ENCODE measurements at places on chromosomes 2 and 18.
A peak's percentile ranks its signal among the peaks of the same experiment; 100 is the strongest.

DNA sequence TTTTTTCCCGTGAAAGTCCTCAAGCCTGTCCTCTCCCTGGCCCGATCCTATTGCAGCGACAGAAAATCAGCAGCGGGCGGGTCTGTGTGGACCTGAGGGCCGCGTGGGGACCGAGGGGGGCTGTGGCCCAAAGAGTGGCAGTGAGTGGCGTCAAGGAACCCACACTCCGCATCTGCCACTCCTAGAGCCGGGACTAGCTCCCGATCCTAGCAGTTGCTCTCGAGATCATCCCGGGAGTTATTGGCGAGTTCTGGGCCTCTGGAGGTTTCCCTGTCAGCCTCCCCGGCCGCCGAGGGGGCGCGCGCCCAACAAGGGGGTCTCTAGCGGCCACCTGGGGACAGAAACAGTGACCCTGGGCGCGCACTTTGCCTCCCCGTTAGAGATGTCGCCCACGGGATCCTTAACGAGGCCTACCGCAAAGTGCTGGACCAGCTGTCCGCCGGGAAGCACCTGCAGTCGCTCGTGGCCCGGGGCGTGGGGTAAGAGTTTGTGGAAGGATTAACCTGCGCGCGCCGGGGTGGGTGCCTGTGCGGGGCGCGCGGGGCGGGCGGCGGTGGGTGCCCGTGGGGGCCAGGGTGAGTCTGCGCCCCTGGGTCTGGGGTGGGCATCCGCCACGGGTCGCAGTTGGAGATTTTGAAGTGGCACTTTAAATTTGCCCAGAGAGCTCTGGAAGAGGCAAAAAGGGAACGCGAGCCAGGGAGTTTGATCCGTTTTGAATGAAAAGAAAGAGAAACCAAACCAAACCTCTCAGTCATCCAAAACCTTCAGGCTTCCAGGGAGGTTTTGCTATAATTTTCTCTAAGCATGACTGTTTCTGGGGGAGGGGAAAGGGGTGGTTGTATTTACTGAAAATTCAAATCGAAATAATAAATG lies 3.5 kb downstream of the ADCYAP1 start:
- no peak for DNase-seq

GRCh38 chr2:118309946-118310680 lies 221.8 kb downstream of the INSIG2 start:
- peak; percentile 10 for DNase-seq

GRCh38 chr2:218880102-218880858 lies at the start of gene WNT10A:
Gene WNT10A, plus strand, starts transcription at chr2:218880852. Its CDS starts 144 bp downstream, at chr2:218880996.
- no peak for DNase-seq

- no peak for DNase-seq
These were observed 45.2 kb upstream of the SCG2 start for GRCh38 chr2:223647258-223647952.

DNA sequence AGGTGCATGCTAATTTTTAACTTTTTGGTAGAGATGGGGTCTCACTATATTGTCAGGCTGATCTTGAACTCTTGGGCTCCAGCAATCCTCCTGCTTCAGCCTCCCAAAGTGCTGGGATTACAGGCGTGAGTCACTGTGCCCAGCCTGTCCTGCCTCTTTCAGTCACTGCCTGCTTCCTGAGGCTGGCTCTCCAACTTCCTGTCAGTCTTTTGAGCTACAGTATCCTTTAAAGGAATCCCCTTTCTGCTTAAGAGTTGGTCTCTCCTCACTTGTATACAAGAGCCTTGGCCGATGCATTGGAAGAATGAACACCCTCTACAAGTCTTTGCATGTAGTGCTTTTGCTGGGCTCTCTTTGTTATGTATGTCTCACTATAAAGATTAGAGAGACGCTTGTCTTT lies 88.4 kb upstream of the SMAD2 start:
- no peak for DNase-seq

DNA sequence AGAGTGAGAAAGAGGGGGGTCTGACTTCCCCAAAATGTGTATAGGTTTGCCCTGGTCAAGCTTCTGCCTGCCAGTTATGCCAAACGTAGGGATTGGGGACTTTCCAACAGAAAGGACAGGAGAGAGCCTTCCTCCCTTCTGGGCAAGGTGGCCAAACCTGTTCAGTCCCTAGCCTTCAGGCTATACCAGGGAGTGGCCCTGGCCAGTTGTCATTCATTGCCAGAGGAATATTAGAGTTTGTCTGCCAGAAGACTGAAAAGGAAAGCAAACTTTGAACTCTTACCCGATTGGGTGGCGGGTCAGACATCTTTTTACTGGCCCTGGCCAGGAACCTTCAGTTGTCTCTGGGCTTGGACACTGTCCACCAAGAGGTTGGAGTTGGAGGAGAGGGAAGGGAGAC lies 22.1 kb downstream of the RAB3GAP1 start:
- no peak for DNase-seq

DNA sequence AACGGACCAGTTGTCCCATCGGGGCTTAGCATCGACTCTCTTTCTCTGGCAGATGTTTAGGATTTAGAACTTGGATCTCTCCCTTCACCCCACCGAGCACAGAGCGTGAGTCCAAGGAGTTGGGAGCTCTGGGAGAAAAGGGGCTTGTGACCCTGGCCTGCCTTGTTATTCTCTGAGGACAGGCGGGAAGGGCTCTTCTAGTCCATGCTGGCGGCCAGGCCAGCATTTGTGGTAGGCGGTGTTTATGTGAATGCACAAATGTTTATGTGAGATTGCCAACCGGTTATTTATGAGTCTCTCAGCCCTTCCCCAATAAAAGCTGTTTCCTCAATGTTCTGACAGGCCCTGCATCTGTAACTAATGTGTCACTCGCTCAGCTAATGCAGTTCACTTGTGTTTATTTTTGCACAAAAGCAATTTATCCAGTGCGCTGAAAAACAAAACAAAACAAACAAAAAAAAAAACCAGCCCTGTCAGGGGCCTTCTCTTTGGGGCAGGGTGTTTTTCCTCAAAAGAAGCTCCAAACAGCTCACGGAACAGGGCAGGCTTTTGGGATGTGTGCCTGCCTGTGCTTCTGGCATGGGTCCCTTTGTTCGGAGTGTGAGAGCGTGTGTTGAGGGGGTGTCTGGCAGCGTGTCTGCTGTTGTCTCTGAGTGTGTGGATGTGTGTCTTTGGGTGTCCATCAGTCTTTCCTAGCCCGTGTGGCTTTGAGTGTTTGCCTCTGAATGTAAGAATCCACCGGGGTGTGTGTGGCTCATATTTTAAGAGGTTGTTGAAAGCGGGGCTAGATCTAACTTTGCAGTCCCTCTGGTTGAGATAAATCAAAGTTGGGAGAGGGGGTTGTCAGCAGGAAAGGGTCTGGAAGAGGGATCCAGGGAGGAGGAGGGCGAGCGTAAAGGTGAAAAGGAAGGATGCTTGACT lies 52.8 kb upstream of the HAAO start:
- no peak for DNase-seq

- no peak for DNase-seq
These were observed 42.6 kb downstream of the CMPK2 start for GRCh38 chr2:6823111-6823510.

GRCh38 chr2:236548179-236548921 lies 21.3 kb upstream of the ACKR3 start:
- no peak for DNase-seq

DNA sequence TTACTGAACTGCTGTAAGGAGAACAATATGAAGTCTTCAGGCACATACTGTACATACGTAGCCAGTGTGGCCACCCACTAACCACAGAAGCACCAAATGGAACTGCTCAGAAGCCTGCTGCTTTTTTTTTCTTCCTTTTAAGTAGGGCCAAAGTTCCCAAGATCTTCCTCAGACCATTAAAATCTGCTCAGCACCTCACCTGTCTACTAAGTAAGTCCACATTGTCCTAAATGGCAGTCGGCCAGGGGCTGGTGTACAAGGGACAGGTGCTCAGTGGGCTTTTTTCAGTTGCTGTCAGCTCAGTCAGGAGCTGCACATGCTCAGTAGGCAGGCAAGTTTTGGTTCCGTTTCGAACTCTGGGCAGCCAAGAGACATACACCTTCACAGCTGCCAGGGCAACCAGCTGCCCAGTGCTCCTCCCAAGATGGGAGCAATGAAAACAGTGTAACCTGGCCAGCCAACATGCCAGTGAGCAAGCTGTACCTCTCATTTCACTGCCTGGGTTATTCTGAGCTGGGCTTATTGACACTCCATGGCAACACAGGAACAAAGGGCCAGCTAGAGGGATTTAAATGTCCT lies 86.1 kb downstream of the ACVR1 start:
- no peak for DNase-seq

DNA sequence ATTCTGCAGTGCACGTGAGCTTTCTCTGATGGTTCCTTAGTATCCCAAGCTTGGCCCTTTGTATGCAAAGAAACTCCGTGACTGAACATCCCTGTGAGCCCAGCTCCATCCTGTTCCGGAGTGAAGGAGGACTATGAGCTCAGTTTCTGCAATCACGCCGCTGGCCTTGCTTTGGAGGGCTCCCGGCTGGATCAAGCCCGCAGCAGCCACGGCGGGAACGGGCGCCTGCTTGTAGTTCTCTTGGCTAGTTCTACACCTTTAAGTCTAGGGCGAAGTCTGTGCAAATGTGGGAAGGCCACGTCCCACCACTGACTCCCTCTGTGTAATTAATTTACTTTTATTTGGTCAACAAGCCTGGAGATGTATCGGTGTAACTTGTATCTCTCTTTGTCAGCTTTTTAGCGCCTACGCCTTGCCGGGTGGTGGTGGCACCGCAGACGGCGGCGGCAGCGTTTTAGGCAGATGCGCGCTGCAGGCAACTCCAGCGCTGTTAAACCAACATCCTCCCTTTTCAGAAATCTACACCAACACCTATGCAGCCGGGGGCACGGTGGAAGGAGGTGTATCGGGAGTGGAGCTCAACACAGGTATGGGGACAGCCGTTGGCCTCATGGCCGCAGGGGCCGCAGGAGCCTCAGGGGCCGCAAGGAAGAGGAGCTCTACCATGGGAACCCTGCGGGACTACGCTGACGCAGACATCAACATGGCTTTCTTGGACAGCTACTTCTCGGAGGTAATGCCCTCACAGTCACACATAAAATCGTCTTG lies 34.3 kb downstream of the DSG4 start:
- DNase-seq = no peak

- no peak for DNase-seq
These were observed 62.1 kb upstream of the ACKR3 start for GRCh38 chr2:236507393-236508085.

- no peak for DNase-seq
These were observed 9.1 kb downstream of the PCARE start for GRCh38 chr2:29065068-29065811.

- DNase-seq = no peak
These were observed 12.3 kb downstream of the EN1 start for GRCh38 chr2:118834901-118835745.

GRCh38 chr2:157899125-157899839 lies 23.2 kb upstream of the ACVR1 start:
- no peak for DNase-seq

GRCh38 chr2:113992090-113992489 lies 102.2 kb downstream of the ACTR3 start:
- no peak for DNase-seq

- no peak for DNase-seq
These were observed 89.2 kb upstream of the MSH2 start for GRCh38 chr2:47313728-47314127.

DNA sequence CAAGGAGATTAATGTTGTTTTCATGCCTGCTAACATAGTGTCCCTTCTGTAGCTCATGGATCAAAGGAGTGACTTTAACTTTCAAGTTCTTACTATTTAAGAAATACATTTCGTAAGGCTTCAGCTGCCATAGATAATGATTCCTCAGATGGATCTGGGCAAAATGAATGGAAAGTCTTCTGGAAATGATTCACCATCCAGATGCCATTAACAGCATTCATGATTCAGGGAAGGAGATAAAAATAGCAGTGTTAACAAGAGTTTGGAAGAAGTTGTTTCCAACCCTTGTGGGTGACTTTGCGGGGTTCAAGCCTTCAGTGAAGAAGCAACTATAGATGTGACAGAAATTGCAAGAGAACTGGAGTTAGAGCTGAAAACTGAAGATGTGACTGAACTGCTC lies 17.0 kb downstream of the VRK2 start:
- DNase-seq = no peak

DNA sequence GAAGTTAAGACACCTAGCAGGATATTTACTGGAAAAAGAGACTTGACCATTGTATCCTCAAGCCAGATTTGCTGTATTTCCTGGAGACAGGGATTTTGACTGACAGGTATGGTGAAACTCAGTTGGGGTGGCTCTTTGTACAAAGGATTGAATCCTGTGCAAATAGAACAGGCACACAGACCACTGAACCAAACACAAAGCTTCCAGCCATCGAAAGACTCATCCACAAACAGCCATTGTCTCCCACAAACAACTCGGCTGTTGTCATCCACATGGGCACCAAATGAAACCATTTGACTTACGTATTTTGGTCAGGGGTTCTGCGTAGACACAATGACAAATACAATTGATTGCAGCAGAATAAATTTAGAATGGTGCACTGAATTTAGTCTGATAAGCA lies 15.9 kb downstream of the RNF152 start:
- DNase-seq = no peak

GRCh38 chr18:2091937-2092336 lies 479.4 kb downstream of the METTL4 start:
- DNase-seq = no peak

- DNase-seq = no peak
These were observed 48.5 kb upstream of the ASPRV1 start for GRCh38 chr2:70009762-70010575.

DNA sequence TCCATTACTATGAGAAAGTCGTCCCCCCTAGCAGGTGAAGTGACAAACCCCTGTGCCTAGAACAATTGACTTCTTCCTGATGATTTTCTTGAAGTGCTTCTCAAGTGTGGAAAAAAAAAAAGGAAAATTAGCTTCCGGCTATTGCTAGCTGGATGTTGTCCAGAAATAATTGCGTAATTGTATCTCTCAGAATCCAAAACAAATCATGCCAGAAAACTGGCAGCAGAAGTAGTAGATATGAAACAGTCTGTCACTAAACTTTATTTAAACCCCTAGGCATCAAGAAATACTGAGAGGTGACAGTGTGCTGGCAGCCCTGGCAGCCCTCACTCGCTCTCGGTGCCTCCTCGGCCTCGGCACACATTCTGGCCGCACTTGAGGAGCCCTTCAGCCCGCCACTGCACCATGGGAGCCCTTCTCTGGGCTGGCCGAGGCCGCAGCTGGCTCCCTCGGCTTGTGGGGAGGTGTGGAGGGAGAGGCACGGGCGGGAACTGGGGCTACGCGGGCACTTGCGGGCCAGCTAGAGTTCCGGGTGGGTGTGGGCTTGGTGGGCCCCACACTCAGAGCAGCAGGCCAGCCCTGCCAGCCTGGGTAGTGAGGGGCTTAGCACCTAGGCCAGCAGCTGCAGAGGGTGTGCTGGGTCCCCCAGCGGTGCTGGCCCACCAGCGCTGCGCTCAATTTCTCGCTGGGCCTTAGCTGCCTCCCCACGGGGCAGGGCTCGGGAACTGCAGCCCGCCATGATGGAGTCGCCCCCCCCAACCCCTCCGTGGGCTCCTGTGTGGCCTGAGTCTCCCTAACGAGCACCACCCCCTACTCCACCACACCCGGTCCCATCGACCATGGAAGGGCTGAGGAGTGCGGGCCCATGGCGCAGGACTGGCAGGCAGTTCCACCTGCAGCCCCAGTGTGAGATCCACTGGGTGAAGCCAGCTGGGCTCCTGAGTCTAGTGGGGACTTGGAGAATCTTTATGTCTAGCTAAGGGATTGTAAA lies 80.5 kb upstream of the ABCA12 start:
- no peak for DNase-seq

- no peak for DNase-seq
These were observed 90.6 kb downstream of the SNTG2 start for GRCh38 chr2:1041012-1041805.

GRCh38 chr18:13136904-13137669 lies 81.5 kb upstream of the LDLRAD4 start:
- DNase-seq = no peak

Measured in smooth muscle cell of the brain vasculature (primary cell).